ENCODE measurements at places on chromosomes 6 and 20. TPM values are rescaled to one million over a fixed set of nuclear protein-coding genes. Genes with fewer than 3 reads are reported as not detected.
A peak's percentile ranks its signal among the peaks of the same experiment; 100 is the strongest.

GRCh38 chr6:1386038-1386709, 3.2 kb upstream of the FOXF2 start:
- H3K27me3 ChIP-seq: peaks cover 17% of the 10 kb centered on the region
- H3K36me3 ChIP-seq: no peaks in the 10 kb centered on the region
- no peak overlapping the region for H3K4me3 ChIP-seq
- no peak for DNase-seq
- peaks cover 88% of the 10 kb centered on the region for H3K4me1 ChIP-seq

Gene BACH2
- total RNA-seq: 0.22 TPM

Gene MTHFD1L
- 2.4 TPM for total RNA-seq

Gene RAET1G
- total RNA-seq: 9.0 TPM

Gene ENPP5
- 1.4 TPM for total RNA-seq

Gene SLC35F1
- total RNA-seq: 0.57 TPM

GRCh38 chr6:551405-551804, 105.5 kb downstream of the HUS1B start:
- no peak overlapping the region for H3K27ac ChIP-seq
- H3K4me3 ChIP-seq: no peak overlapping the region
- H3K27me3 ChIP-seq: no peaks in the 10 kb centered on the region
- no peak for DNase-seq
- H3K4me1 ChIP-seq: peaks cover 3% of the 10 kb centered on the region

GRCh38 chr20:50053362-50054230, 59.4 kb downstream of the UBE2V1 start:
- H3K4me3 ChIP-seq: no peak overlapping the region
- DNase-seq: no peak
- H3K36me3 ChIP-seq: no peaks in the 10 kb centered on the region

- no peak overlapping the region for H3K4me3 ChIP-seq
- peak overlapping the region; percentile 68 for H3K27ac ChIP-seq
- no peak for DNase-seq
- H3K27me3 ChIP-seq: no peaks in the 10 kb centered on the region
- no peaks in the 10 kb centered on the region for H3K36me3 ChIP-seq
These were observed 316.2 kb upstream of the CDYL start for GRCh38 chr6:4459996-4460395.

Gene TRIM15
- not detected for total RNA-seq

- no peak for DNase-seq
- no peaks in the 10 kb centered on the region for H3K27me3 ChIP-seq
- H3K4me1 ChIP-seq: no peaks in the 10 kb centered on the region
These were observed 49.3 kb downstream of the CLIC5 start for GRCh38 chr6:45966340-45966739.

DNA sequence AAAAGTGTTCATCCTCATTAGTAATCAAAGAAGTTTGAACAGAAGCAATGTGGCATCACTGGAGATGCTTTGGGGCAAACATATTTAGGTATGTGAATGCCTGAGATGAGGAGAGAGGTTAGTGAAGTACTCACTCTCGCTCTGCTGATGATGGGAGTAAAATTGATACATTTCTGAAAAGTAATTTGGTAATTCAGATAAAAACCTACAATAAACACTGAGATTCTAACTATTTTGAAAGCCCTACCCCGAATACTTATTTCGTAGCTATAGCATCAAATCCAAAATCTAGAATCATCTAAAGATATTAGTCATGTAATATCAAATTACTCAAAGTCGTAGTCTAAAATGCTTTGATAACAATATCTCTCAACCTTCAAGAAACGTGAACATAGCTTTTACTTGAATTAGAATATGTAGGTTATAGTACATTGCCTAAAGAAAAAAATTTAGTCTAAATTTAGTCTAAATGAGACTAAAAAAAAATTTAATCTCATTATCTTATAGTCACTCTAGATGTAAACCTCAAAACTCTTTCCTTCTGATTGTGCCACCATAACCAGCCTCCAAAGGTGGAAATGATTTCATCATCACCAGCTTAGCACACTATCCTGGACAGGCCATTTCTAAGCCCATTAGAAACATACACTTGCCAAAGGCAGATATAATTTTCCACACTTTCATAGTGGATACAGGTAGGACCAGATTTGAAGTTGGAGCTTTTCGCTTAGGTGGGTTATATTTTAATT, 232.5 kb upstream of the TAB2 start:
- H3K4me3 ChIP-seq: no peak overlapping the region
- H3K4me1 ChIP-seq: peaks cover 19% of the 10 kb centered on the region
- no peaks in the 10 kb centered on the region for H3K27me3 ChIP-seq
- no peaks in the 10 kb centered on the region for H3K36me3 ChIP-seq
- H3K27ac ChIP-seq: no peak overlapping the region

DNA sequence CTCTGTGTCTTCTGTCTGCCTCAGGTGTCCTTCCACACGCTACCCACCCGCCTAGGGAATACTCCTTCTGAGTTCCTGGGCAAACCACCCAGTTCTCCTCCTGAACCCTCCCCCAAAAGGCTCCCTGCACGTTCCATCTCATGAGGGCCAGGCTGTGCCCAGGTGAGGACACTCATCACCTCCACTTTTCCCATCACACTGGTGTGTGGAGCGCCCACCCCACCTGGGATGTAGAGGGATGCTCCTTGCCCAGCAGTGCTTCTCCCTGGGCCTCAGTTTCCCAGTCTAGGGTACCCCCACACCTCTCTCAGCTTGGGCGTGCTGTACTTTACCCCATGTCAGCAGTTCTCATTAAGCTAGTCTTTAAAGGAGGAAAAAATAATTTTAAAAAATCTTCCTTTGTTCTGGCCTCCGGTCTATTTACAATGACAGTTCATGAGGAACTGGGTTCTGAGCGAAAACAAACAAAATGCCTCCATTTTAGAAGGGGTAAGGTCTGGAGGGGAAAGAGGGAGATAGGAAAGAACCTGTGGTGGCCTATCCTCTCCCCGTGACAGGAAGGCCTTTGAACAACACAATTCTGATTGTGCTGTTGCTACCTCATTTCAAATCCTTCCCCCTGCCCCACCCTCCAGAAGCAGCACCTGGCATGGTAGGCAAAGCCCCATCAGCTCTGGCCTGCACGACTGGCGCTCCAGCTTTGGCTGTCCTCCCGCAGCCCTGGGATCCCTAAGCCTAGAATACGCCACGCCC, 1.7 kb upstream of the C20orf203 start:
- peaks cover 3% of the 10 kb centered on the region for H3K4me1 ChIP-seq
- DNase-seq: no peak
- H3K27ac ChIP-seq: no peak overlapping the region
- H3K27me3 ChIP-seq: no peaks in the 10 kb centered on the region

GRCh38 chr20:9627219-9627618, 112.8 kb downstream of the LAMP5 start:
- H3K27ac ChIP-seq: no peak overlapping the region
- DNase-seq: no peak
- H3K4me1 ChIP-seq: no peaks in the 10 kb centered on the region
- no peak overlapping the region for H3K4me3 ChIP-seq
- H3K27me3 ChIP-seq: no peaks in the 10 kb centered on the region

- H3K36me3 ChIP-seq: no peaks in the 10 kb centered on the region
- H3K27ac ChIP-seq: no peak overlapping the region
- H3K4me3 ChIP-seq: no peak overlapping the region
- DNase-seq: no peak
- peaks cover 5% of the 10 kb centered on the region for H3K4me1 ChIP-seq
These were observed 440.3 kb upstream of the HS3ST5 start for GRCh38 chr6:114783083-114783482.

GRCh38 chr20:38590676-38591473, 9.9 kb downstream of the ADIG start:
- no peaks in the 10 kb centered on the region for H3K36me3 ChIP-seq
- H3K4me3 ChIP-seq: no peak overlapping the region
- DNase-seq: no peak
- no peak overlapping the region for H3K27ac ChIP-seq

Gene HAO1
- total RNA-seq: not detected
